ENCODE measurements at places on chromosomes 5 and 9. TPM values are rescaled to one million over a fixed set of nuclear protein-coding genes. Genes with fewer than 3 reads are reported as not detected.

DNA sequence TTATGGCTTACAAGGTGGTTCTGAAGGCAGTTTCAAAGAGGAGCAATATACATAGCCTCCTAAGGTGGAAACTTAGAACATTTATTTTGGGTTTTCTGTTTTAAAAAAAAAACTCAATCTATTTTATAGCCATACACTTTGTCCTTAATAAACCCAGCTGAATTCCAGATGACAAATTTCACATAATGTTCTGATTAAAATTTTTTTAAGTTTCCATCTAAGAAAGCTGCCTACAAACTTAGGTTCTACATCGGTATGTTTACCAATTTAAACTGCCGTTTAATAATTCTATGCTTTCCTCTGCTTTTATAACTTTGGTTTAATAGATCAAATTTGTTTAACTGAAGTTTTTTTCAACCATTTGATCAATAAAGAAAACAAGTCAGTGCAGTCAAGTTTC is 12.5 kb downstream of the NR3C1 start:
- H3K4me3 ChIP-seq: no peak overlapping the region
- peaks cover 12% of the 10 kb centered on the region for H3K4me1 ChIP-seq
- H3K36me3 ChIP-seq: no peaks in the 10 kb centered on the region
- no peaks in the 10 kb centered on the region for H3K27me3 ChIP-seq
- DNase-seq: no peak

- H3K4me3 ChIP-seq: no peak overlapping the region
- peak overlapping the region; percentile 14 for H3K27ac ChIP-seq
- peak; percentile 52 for DNase-seq
- H3K4me1 ChIP-seq: peaks cover 6% of the 10 kb centered on the region
- H3K27me3 ChIP-seq: no peaks in the 10 kb centered on the region
Measured at GRCh38 chr5:43772764-43773477, 169.9 kb downstream of the NNT start.

GRCh38 chr9:14258660-14259239 is 55.2 kb downstream of the NFIB start:
- no peaks in the 10 kb centered on the region for H3K36me3 ChIP-seq
- peaks cover 7% of the 10 kb centered on the region for H3K4me1 ChIP-seq
- no peak overlapping the region for H3K27ac ChIP-seq
- peak; percentile 68 for DNase-seq
- no peaks in the 10 kb centered on the region for H3K27me3 ChIP-seq
- H3K4me3 ChIP-seq: no peak overlapping the region

DNA sequence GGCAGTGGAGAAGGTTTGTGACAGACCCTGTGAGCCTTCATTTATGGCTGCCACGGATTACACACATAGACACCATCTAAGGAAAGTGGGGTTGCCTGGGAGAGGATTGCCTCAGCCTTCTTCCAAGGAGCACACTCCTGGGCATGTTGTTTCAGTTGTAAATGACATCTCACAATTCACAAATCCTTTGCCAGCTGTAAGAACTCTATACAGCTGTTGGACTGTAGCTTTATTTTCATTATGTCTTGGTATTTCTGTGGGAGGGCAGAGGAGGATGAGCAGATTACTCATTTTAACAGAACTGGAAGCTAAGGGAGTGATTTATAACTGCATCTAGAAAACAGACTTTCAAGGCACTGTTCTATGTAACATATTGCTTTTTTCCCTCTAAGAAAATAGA is 25.6 kb downstream of the MELK start:
- H3K36me3 ChIP-seq: peaks cover 14% of the 10 kb centered on the region
- no peak overlapping the region for H3K4me3 ChIP-seq
- no peak overlapping the region for H3K27ac ChIP-seq
- H3K4me1 ChIP-seq: peaks cover 8% of the 10 kb centered on the region
- peak; percentile 29 for DNase-seq

- no peaks in the 10 kb centered on the region for H3K36me3 ChIP-seq
- H3K27me3 ChIP-seq: no peaks in the 10 kb centered on the region
- H3K4me1 ChIP-seq: peaks cover 16% of the 10 kb centered on the region
- no peak overlapping the region for H3K4me3 ChIP-seq
- H3K27ac ChIP-seq: no peak overlapping the region
Measured at GRCh38 chr5:19855931-19856330, 132.1 kb downstream of the CDH18 start.

DNA sequence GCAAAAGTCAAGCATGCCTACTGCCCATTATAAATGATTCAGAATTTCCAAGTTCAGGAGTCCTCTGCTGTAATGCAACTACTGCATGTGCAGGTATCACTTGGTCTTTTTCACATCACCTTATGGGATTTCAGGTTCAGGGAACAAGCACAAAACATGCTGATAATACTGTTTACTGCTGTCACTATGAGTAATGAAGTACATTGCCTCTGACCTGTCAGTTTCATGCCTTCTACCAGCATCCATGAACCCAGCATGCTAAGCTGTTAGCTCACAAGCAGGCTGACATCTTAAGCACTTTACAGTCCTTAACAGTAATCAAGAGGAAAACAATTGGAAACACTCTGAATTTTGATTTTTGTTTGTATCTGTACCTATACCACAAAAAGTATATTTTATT is 743.8 kb downstream of the CDH12 start:
- DNase-seq: no peak
- H3K4me3 ChIP-seq: no peak overlapping the region
- H3K4me1 ChIP-seq: no peaks in the 10 kb centered on the region
- no peaks in the 10 kb centered on the region for H3K27me3 ChIP-seq
- no peak overlapping the region for H3K27ac ChIP-seq

Gene PTGER4
- 8.6 TPM for total RNA-seq

Gene PCDHGA8
- 1.2 TPM for total RNA-seq

Gene TLX3
- not detected for total RNA-seq

Gene MLANA
- not detected for total RNA-seq

Gene STPG3
- total RNA-seq: not detected

Gene KCNV2
- not detected for total RNA-seq
